ENCODE measurements at places on chromosomes 2 and 18.

GRCh38 chr2:151251012-151251411, 10.7 kb downstream of the RBM43 start:
- peak; percentile 92 for DNase-seq

- DNase-seq: peak; percentile 75
Observed at GRCh38 chr18:39841482-39842365, 2113.3 kb upstream of the PIK3C3 start.

GRCh38 chr2:43419876-43420275, 176.0 kb downstream of the THADA start:
- no peak for DNase-seq

DNA sequence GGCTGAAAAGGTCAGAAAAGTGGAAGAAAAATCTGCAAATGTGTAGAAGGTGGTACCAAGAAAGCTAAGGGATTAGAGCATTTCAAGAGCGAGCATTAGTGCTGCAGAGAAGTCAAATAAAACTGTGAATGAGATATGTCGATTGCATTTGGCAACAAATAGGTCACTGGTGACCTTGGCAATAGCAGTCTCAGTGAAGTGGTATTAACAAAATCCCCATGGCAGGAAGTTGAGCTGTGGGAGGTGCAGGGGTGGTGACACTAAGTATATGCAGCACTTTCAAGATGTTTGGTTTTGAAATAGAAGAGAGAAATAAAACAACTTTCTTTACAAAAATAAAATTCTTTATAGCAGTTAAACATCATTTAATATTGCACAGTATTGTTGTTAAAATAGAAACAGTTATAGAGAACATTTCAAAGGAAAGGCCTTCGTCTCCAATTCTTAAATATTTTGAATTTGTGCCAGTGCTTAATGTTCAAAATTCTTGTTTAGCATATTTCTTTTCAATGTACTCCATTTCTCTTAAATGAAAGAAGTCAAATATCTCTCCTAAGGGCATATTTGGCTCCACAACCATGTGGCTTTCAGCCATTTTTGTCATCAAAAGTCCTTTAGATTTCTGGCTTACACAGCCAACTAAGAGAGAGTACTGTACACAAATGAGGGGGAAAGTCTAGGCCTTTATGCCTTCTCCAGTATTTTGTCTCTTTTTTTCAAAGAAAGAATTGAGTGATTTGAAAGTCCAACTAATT, 443.0 kb upstream of the MMADHC start:
- DNase-seq: no peak
